ENCODE measurements at places on chromosomes 5 and 9. TPM values are rescaled to one million over a fixed set of nuclear protein-coding genes. Genes with fewer than 3 reads are reported as not detected.

CFAP77 gene
- polyA plus RNA-seq, result not detected

GBGT1 gene
- polyA plus RNA-seq, result 1.2 TPM

QRFP gene
- 0.42 TPM for polyA plus RNA-seq

PSAT1 gene
- polyA plus RNA-seq, result 0.67 TPM

SEMA6A gene
- polyA plus RNA-seq, result 1.3 TPM

- DNase-seq, result no peak
Observed at GRCh38 chr5:123665822-123666371, 153.9 kb downstream of the CSNK1G3 start.

DNA sequence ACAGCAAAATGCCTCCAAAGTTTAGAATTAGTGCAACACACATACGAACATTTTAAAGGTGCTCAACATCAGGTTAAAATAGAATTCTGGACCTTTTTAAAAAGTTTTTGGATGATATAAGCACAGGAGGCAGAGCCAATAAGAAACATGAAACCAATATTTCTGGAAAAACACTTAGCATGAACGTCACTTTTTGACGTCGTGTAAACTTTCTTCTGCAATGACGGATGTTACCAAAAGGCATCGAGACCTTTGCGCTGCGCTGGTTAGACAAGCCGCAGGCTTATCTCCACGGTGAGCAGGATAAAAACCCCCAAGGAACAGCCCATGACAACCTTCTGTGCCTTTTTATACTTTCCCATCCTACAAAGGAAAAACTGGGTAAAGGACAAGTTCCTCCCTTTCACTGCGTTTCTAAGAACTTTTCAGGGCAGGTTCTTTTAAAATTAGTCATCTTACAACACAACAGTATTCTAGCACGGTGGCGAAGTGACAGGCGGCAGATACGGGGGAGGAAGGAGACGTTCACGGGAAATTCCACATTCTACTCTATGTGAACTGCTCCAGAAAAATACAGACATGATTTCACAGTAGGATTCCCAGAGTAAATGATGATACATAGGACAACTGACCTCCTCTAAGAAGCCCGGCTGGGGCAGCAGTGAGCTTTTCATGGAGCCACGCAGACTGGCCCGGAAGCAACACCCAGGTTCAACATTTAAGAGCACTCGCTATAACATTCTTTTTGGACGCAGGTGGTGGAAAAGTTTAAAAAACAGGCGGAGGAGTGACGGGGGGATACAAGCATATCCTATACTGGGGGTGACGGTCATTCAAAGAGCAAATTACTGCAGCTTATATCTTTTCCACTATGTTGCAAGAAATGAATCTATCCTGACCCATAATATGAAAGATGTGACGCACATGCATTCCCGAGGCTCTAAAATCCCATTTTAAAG is 52.4 kb downstream of the USP20 start:
- peak; percentile 25 for DNase-seq

DNA sequence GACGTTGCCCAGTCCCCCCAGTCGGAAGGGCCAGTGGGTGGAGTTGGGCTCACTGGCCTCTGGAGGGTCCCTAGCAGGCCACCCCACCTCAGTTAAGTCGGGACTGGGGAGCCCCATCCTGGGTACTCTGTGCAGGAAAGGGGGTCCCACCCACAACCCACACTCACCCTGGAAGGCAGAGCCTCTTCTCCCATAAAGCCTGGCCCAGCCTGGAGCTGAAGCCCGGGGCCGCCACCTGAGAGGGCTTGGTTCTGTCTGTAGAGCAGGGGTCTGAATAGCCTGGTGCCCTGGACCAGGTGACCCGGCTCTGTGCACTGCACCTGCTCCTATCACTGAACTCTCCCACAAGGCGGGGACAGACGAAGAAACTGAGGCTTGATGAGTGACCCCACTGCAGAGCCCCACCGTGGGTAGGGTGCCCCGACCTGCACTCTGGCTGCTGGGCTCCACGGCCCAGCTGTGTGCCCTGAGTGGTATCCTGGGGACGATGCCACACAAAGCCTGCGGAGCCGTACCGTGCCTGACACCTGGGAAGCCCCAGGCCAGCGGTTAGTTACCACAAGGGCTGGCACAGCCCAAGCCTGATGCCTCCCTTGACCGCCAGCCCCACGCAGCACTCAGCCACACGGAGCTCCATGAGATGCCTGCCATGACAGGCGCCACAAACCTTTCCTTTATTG is 7.3 kb downstream of the PTGES2 start:
- no peak for DNase-seq

DNA sequence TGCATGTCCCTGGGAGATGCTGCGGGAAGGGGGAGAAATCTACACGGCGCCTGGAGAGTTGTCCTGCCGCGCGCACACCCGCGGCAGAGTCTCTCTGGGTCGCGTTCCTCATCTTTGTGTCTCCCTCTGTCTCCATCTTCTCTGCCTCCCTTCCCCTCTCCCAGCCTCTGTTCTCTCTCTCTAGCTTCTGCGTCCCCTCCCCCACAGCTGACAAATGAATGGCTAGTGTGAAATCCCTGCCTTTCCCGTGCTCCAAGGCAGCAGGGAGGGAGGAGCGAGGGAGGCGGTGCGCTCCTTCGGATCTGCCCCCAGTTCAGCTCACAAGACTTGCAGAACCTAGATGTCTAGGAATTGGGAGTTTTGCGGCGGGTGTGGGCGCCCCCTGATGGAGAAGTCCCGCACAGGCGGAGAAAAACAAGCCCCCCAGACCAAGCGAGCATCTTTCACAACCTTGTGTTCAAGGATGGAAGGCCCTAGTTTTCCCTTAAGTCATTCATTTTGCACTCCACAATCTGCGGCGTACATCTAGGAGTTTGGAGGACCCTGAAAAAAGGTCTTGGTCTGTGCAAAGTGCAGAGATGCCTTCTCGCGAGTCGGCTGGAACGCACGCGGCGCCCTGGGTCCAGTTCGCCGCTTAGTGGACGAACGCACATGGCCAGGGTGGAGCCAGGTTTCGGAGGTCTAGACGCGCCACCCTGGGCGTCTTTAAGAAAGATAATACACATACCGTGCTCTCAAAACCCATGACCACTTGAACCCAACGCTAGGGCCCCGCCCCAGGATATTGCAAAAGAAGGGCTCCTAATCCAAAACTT is 2.0 kb downstream of the VCAN start:
- DNase-seq, result peak; percentile 4

DNA sequence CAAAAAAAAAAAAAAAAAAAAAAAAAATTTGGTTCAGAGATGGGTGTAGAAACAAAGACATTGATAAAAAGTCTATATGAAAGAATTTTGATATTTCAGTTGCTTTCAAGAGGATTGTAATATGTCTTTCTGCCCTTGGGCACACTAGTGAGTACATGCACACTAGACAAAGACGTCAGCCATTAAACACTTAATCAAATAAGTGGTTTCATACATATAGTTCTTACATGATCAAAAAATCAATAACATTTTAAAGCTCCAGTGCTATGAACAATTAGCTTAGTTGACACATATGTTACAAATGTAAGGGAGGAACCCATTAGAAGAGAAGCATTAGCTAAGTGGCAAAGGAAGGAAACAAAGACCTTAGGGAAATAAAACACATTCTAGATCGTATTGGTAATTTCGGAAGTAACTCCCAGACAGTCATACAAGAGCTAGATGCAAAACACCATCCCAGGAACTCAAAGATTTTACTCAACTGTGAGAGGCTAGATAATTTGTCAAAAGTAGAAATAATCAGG is 84.5 kb upstream of the MAN2A1 start:
- DNase-seq, result no peak

- DNase-seq, result no peak
Observed at GRCh38 chr9:72025906-72026305, 34.5 kb downstream of the C9orf57 start.

GRCh38 chr9:12680341-12680740 is 12.8 kb upstream of the TYRP1 start:
- no peak for DNase-seq

DNA sequence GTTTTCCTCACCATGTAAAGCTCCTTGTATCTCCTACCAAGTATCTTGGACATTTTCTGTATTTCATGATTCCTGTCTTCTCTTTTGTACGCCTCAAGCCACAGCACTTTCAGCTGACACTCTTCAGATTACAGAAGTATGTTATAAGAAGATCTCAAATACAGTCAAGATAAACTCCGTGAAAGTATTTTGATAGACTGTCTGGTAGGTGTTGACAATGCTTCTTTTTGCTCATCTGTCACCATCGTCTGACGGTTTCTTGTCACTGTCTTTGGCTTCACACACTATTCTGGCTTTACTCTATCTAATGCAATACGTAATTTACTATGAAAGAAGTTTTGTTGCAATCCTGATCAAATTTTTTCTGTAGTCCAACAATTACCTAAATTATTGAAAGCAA is 294.5 kb upstream of the CDH12 start:
- DNase-seq, result no peak

DNA sequence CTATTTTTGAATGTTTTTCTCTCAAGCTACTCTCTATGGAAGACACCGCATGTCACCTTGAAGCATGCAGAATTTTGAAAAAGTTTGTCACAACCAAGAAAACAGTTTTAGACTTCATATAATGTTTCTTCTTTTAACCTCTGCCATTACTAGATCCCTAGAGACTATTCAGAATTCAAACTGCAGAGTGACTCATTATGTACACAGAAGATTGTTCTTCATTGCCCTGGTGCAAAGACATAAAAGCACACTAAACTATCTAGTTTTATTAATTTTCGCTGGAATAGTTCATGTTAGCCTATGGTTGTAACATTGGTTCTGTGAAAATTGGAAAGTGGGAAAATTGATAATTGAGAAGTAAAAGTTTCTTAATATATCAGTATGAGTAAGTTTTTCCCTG is 18.4 kb downstream of the F2RL2 start:
- no peak for DNase-seq

DNA sequence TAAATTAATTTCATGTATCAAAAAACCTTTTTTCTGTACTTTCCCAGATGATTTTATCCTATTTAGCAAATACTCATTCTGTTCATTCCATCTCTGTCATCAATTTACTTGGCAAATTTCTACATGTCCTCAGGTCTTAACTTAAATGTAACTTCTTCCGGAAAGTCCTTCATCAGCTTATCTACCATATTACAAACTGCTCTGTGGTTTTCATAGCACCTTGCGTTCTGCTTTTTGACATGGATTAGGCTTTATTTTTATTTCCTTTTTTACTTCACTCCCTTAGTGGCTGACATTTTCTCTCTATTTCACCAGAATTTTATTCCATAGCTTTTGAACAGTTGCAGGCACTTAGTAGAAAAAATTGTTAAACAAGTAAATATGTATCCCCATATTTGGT is 1040.8 kb downstream of the TAF11L14 start:
- DNase-seq, result no peak

GRCh38 chr5:31078956-31079355 is 114.5 kb upstream of the CDH6 start:
- DNase-seq, result no peak

Measured in naive B cell (primary cell).